NCI-H1436 treated with DMSO at 0.1 percent for 48 hours (cell line): ENCODE measurements at places on chromosomes 1 and 21.

DNA sequence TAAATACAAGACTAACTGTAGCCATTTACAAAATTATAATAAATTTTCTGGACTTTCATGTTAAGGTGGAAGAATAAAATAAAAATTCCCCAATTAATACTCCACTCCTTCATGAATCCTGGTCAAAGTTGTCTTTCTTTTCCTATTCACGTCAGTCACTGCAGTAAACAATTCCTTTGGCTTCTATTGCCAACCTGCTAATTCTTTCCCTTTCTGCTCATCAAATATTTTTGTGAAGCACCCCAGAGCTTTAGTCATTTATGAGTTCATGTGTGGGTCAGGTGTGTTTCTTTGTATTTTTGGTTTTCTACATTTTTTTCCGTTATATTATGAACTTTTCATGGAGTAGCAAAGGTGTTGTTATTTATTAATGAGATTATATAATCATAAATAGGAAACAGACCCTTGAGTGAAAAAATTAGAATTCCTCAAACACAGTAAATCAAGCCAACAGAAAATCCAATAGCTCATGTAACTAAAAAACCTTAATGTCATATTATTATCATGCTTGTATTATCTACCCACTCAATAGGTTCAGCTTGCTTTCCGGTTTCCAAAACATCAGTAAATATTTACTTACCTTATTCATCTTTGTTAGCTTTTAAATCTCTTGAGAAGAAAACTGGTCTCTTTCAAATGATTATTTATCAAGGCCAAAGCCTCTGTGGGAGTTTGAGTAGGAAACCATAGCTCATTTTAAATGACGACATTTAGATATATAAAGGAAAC, 29.6 kb upstream of the PLA2G4A start:
- no peak for DNase-seq

- DNase-seq: no peak
These were observed 38.7 kb downstream of the RGS5 start for GRCh38 chr1:163163881-163164582.

DNA sequence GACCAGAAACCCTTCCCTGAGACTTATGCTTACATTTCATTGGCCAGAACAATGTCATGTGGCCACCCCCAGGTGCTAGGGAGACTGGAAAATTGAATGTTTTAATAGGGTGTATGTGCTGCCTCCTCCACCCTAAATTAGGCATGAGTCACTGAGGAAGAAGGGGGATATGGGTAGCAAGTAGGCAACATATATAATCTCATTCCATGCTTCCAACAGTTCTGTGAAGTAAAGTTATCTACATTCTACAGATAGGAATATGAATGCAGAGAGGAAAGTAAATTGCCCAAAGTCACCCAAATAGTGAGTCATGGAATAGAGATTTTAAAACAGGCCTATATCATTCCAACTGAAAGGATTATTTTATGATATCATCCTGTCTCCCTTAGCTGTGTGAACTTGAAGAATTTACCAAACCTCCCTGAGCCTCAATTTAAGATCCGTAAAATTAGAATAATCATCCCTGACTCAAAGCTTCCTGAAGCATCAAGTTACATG, 168.6 kb upstream of the FGGY start:
- no peak for DNase-seq

DNA sequence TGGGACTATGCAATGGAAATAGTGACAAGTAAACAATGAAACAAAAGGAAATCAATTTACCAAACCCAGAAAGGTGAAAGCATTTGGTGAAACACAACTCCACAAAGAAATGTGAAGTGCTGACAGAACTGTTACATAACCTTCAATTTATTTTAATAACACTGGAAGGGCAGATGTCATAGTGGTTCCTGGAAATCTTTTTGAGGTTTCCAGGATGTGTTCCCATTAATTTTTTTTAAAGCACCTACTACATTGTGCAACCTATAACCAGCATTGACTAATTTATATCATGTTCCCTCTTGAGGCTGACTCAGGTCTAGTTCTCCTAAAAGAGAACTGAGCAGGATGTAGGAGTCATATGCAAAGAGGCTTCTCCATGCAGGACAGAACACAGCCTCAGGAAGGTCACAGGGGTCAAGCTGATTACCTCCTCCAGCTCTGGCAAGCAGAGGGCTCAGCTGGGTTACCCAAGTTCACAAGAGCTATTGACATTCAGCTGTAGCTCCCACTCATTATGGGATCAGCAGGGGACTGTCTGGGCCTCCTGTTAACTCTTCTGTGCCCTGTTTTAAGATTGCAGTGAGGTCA, 157.1 kb upstream of the NRIP1 start:
- no peak for DNase-seq

GRCh38 chr1:232793944-232794343, 11.3 kb upstream of the MAP10 start:
- DNase-seq: no peak

- no peak for DNase-seq
These were observed 84.2 kb downstream of the ERG start for GRCh38 chr21:38413958-38414548.
